ENCODE measurements at places on chromosomes 3 and 15. TPM values are rescaled to one million over a fixed set of nuclear protein-coding genes. Genes with fewer than 3 reads are reported as not detected.

UCN2 gene
- polyA plus RNA-seq = 0.17 TPM

- no peak for DNase-seq
Observed at GRCh38 chr3:88467191-88467590, 317.4 kb downstream of the C3orf38 start.

GRCh38 chr3:62911526-62911925 lies 36.3 kb upstream of the CADPS start:
- DNase-seq = no peak

MRAS gene
- polyA plus RNA-seq = 24.3 TPM

CTDSPL gene
- 103 TPM for polyA plus RNA-seq

GRCh38 chr3:14429237-14429636 lies 26.8 kb downstream of the SLC6A6 start:
- no peak for DNase-seq

GRCh38 chr3:106183762-106184391 lies 315.1 kb upstream of the CBLB start:
- DNase-seq = peak; percentile 71

- no peak for DNase-seq
Observed at GRCh38 chr3:140180603-140181002, 245.6 kb downstream of the CLSTN2 start.

- no peak for DNase-seq
Observed at GRCh38 chr3:110895054-110895453, 176.6 kb upstream of the NECTIN3 start.

- no peak for DNase-seq
Observed at GRCh38 chr3:42988097-42988496, 9.0 kb downstream of the GASK1A start.

GRCh38 chr15:27249760-27250109 lies 278.8 kb downstream of the GABRG3 start:
- no peak for DNase-seq

RTP4 gene
- 0.40 TPM for polyA plus RNA-seq

RASL12 gene
- 119 TPM for polyA plus RNA-seq

DNA sequence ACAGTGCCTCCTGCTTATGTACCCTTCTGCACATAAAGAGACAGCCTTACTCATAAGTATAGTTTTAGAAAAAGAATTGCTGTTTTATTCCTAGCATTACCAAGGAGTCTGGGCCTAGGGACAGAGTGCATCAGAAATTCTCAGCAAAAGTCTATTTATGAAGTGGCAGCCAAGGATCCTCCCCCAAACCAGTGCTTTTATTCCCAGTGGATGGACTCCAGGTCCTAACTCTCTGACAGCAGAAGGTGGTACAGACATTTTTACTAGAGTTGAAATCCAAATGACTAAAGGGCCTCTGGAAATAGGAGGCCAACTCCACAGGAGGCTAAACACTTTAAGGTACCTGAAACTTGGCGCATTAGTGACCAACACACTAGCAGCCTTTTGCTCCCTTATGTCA lies 407.2 kb upstream of the TPRG1 start:
- no peak for DNase-seq

VEPH1 gene
- polyA plus RNA-seq = 45.3 TPM

- DNase-seq = no peak
Observed at GRCh38 chr3:10142707-10143560, 1.4 kb downstream of the VHL start.

- DNase-seq = no peak
Observed at GRCh38 chr15:80503319-80503952, 99.3 kb downstream of the ARNT2 start.

DNA sequence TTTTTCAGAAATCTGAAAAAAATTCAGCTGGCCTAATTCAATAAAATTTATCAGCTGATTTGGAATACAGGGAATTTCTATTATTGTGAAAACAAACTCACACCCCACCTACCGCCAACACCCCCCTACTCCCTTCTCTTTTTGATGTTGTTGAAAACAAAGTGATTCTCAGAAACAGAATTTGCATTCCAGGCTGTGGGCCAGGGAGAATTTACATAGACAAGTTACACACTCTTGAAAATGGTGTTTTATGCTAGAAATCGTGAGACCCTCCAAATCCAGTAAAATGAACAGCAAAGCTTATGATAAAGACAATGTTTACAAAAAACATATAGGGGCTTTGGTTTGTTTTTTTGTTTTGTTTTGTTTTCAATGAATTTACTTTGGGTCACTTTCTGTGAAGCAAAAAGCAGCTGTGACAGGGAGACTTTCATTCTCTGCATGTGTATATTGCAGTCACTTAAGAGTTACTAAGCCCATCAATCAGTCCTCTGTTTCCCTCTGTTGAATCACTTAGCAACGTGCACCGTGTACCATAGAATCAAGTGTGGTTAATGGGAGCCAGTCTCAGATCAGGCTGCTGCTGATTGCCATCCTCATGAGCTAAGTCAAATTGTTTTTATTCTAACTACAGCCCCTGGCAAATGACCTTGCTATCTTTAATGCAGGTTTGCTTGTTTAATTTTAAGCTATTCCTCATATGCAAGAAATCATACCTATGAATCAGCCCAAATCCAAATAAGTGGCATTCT lies 159.8 kb downstream of the ALCAM start:
- DNase-seq = no peak

TAGLN3 gene
- 2.9 TPM for polyA plus RNA-seq

GRCh38 chr3:165783383-165783782 lies 53.8 kb downstream of the BCHE start:
- no peak for DNase-seq

GHSR gene
- not detected for polyA plus RNA-seq

- no peak for DNase-seq
Observed at GRCh38 chr3:111418391-111418790, 123.6 kb upstream of the CD96 start.

GRCh38 chr15:38750786-38751185 lies 186.2 kb upstream of the RASGRP1 start:
- DNase-seq = no peak

PLCB2 gene
- polyA plus RNA-seq = 17.5 TPM

DNA sequence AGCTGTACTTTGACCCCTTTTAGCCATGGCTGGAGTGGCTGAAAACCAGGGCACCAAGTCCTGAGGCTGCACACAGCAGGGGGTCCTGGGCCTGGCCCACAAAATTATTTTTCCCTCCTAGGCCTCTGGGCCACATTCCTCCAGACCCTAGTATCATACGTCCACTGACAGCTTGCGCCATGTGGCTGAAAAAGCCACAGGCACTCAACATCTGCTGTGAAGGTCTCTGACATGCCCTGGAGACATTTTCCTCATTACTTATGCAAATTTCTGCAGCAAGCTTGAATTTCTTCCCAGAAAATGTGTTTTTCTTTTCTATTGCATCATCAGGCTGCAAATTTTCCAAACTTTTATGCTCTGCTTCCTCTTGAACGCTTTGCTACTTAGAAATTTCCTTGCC lies 239.0 kb downstream of the SQOR start:
- no peak for DNase-seq

GRCh38 chr15:41812820-41813375 lies 15.0 kb upstream of the JMJD7 start:
- DNase-seq = no peak

- no peak for DNase-seq
Observed at GRCh38 chr15:80895965-80896364, 93.7 kb downstream of the MESD start.

GRCh38 chr3:49906073-49906743 lies 2.5 kb upstream of the MST1R start:
- peak; percentile 69 for DNase-seq

CPN2 gene
- not detected for polyA plus RNA-seq

DNA sequence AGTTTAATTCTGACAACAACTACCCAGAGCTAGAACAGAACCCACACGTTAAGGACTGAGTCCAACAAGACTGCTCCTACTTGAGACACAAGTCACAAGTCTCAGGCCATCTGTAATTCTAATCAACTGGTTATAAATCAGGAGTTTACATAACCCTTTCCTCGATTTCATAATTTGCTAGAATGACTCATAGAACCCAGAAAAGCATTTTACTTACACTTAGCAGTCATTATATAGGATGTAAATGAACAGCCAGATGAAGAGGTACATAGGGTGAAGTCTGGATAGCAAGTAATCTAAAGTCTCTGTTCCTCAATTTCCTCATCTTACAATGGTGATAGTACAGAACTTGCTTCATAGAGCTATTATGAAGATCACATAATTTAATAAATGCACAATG lies 1018.2 kb downstream of the DIPK2A start:
- DNase-seq = peak; percentile 63

DNA sequence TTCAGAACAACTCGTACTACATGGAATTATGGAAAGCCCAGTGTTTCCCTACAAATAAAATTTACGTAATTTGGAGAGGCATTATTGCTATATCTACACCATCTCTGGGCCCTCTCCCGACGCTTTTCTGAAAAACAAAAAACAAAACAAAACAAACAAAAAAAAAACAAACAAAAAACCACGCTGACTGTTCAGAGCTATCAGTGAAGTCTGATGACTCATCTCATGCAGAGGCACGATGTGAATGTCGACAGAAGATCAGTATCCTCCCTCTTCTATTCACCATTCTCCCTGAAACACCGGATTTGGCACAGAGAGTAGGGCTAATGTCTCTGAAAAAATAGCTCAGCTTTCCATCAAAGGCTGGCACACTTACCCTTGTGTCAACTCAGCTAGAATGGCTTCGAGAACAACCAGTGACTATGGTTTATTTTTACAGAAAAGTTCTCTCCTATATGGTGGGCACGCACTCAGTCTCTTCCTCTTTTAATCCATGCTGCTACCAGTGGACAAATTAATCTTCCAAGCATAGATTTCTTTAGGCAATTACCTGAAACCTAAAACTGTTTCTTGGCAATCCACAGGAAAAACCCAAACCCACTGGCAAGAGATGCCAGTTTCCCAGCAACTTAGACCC lies 1.5 kb downstream of the CRBN start:
- DNase-seq = no peak

- DNase-seq = no peak
Observed at GRCh38 chr3:184380627-184381260, 890 bp downstream of the CHRD start.

- DNase-seq = no peak
Observed at GRCh38 chr3:143016321-143016972, 15.1 kb downstream of the U2SURP start.

C3orf49 gene
- 0.73 TPM for polyA plus RNA-seq

ITGB5 gene
- polyA plus RNA-seq = 45.8 TPM

SYNPR gene
- 0.25 TPM for polyA plus RNA-seq

CEP63 gene
- polyA plus RNA-seq = 34.1 TPM

GRCh38 chr15:89851673-89852341 lies 37.2 kb upstream of the ANPEP start:
- no peak for DNase-seq

DNA sequence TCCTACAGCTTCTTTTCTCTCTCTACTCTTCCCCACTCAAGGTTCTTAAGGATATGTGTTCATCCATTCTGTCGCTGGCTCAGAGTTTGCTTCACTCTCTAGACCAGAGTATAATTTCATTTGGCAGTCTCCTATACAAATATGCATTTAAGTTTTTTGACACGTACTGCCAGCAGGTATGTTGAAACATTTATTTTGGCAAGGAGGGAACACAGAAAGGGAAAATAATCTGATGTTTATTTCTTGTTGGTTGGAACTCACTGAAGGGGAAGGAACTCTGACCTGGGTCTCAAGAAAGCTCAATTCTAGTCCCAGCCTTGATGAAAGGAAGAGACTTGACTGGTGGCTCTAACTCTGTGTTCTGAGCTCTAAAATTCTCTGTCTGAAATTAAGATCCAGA lies 21.6 kb downstream of the FANCD2 start:
- DNase-seq = no peak

DNA sequence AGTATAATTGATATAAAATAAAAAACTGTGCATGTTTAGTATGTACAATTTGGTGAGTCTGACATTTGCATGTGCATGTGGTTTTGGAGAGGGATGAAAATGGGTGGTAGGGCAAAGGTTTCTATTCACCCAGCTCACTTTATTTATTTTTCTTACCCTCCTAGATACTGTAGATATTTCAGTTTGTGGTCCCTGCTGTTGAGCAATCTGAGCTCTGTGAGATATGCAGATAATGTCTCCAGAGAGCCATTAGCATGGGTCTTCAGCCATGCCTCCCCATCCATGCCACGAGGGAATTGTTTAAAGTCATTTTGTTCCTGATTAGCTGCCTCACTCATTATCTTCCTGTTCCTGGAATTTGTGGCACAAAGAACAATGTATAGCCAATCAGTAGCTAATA lies 44.4 kb upstream of the B3GALNT1 start:
- no peak for DNase-seq

DNA sequence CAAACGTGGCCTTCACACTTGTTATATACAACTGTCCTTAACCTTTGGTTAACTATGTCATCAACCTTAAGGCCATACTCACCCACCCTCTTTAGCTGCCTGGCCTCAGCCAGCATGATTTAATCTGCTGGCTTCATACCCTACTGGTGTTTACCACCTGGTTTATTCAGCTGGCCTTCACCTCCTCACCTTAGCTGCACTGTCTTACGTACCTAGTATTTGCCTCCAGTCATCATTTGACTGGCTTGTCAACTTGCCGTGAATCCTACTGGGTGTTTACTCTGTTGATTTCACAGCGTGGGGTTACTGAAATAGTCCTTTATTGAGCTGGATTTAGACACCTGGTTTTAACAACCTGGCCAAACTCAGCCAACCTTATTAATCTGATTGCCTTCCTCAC lies 102.8 kb downstream of the IL12A start:
- no peak for DNase-seq

ADCY5 gene
- 12.4 TPM for polyA plus RNA-seq

DNA sequence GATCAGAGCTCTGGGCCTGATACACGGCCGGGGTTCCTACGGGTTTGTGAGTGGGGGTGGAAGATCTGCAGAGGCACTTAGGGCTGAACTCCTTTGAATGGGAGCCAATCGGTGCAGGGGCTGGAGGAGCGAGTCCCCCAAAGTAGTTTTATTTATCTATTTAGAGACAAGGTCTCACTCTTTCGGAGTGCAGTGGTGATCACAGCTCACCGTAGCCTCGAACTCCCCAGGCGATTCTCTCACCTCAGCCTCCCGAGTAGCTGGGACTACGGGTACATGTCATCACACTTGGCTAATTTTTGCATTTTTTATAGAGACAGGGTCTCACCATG lies 1.6 kb upstream of the CELSR3 start:
- DNase-seq = no peak

DNA sequence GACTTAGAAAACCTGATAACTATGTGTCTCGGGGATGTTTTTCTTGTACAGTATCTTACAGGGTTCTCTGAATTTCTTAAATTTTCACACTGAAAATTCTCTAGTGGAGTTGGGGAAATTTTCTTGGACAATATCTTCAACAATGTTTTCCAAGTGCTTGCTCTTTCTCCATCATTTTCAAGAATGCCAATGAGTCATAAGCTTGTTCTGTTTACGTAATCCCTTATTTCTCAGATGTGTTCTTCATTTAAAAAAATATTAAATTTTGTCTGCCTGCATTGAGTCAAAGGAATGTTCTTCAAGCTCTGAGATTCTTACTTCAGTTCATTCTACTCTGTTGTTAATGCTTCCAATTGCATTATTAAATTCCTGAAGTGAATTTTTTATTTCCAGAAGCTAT lies 21.9 kb upstream of the PLSCR2 start:
- no peak for DNase-seq

CD276 gene
- polyA plus RNA-seq = 179 TPM

ADAMTS7 gene
- polyA plus RNA-seq = 47.2 TPM

DNA sequence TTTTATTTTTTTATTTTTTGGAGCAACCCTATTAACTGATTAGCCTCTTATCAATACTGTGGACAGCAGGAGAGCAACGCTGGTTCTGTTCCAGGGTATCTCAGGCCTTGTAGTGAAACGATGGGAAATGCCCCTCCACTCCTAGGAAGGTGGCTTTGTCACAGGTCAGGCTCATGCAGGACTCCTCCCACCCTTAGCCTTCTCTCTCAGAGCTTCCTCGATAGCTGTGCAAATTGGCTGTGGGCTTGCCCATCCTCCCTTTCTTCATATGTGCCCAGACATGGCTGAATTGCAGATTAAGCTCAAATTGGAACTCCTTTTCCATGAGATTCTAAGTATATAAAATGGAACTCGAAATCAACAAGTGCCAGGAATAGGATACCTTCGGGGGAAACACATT lies 38.5 kb downstream of the TMEM41A start:
- no peak for DNase-seq
